ENCODE measurements at places on chromosomes 7 and 10.

GRCh38 chr7:30168835-30169573, 34.2 kb downstream of the MTURN start:
- DNase-seq, result no peak

DNA sequence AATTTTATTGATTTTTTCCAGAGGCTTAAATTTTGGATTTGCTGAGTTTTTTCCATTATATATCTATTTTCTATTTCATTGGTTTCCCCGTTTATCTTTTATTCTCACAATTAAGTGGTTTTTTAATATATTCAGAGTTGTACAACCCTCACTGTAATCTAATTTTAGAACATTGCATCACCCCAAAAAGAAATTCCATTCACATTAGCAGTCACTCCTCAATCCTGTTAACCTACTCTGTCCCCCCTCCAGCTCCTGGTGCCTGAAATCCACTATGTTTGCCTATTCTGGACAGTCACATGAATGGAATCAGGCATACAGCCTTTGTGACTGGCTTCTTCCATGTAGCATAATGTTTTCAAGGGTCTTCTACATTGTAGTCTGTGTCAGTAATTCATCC, 55.8 kb upstream of the ITGA8 start:
- DNase-seq, result no peak

DNA sequence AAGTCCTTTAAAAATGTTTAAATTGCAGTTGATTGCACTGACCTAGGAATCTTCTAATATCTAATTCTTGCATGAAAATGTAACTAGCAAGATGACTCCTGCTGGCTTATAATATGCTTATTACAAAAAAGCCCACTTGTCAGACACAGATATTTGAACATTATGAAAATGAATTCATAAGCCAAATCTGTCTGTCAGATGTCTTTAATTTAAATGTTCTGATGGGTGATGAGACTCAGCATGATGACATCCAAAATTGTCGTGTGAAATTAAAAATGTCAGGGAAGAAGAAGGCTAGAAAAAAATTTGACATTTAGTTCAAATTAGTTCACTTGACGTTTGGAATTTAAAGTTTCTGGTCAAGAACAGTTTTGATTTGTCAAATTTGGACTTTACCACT, 277.8 kb downstream of the PHF14 start:
- DNase-seq, result no peak

DNA sequence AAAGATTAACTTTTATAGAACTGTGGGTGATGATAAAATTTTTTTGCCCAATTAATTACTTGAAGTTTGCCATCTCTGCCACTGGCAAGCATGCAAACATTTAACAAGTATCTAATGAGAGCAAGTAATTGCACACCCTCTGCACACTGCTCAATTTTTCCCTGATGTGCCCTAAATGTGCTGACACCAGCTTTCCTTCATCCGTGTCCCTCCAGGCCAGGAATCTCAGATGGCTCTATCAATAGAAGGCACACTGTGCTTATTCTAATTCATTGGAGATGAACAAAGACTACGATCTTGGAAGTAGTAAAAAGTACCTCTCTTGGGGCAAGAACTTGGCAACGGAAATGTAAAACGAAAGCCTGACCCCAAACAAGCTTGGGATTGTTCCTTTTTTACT, 212.1 kb downstream of the GPR37 start:
- DNase-seq, result no peak

- no peak for DNase-seq
Observed at GRCh38 chr10:110980807-110981206, 61.4 kb downstream of the SHOC2 start.

GRCh38 chr10:97479939-97480338, 18.3 kb downstream of the MMS19 start:
- DNase-seq, result no peak

GRCh38 chr7:115293628-115294240, 371.8 kb downstream of the MDFIC start:
- DNase-seq, result no peak

DNA sequence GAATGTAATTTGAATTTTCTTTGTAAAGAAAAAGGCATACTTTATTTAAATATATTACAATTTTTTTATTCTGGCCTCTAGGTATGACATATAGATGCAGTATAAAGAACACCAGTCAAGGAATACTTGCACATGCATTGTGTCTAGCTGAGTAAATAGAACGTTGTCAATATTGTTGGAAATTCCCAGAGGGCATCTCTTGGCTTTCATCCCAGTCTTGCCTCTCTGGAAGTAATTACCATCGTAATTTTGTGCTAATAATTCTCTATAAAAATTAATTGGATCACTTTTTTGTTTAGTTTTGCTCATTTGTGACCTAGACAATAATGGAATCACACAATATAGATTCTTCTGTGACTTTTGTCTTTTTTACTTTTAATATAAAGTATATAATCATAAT, 1052.3 kb upstream of the CELF2 start:
- DNase-seq, result no peak

DNA sequence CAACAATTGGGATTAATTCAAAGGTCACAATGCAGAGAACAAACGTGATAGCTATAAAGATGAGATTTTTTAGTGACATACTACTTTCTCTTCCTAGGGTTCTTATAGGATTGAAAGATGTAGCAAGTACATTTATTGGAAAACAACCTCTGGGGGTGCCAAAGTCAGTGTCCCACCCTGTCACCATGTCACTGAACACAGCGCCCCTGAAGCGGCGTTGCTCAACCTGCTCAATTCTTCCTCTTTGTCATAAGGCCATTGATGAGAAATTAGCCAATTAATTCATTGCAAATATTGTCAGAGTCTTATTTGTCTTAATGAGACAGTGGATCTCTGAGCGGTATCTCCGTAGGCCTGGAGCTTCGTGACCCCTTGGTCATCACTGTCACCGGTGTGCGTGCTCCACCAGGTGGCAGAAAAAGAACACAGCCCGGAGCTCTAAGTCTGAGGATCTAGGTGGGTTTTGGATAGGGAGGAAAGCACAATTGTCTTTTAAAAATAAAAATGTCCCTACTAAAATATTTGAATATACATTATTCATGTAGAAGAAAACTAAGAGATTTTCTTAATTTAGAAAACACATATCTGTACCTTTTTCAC, 362.6 kb downstream of the PAXIP1 start:
- no peak for DNase-seq

GRCh38 chr10:45547207-45547606, 125.4 kb downstream of the ZFAND4 start:
- no peak for DNase-seq

DNA sequence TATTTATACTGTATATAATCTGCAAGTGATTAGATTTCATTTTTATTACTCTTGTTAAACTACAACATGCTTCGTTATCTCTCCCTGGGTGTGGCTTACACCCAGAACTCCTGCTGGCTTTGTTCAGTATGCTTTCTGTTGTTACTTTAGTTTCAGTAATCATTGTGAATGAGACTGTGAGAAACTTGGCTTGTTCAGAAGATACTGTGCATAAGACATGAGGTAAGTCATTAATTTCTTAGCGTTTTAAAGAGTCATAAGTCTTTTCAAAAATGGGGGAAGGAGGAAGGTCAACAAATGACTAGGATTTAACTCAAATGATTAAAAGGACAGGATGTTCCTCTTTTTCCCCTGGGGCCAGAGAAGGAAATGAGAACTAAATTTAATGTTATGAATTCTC, 11.6 kb upstream of the ADD3 start:
- DNase-seq, result peak; percentile 14

GRCh38 chr10:94200146-94200837, 162.4 kb downstream of the NOC3L start:
- DNase-seq, result no peak

GRCh38 chr7:112147793-112148361, 58.3 kb downstream of the DOCK4 start:
- no peak for DNase-seq

DNA sequence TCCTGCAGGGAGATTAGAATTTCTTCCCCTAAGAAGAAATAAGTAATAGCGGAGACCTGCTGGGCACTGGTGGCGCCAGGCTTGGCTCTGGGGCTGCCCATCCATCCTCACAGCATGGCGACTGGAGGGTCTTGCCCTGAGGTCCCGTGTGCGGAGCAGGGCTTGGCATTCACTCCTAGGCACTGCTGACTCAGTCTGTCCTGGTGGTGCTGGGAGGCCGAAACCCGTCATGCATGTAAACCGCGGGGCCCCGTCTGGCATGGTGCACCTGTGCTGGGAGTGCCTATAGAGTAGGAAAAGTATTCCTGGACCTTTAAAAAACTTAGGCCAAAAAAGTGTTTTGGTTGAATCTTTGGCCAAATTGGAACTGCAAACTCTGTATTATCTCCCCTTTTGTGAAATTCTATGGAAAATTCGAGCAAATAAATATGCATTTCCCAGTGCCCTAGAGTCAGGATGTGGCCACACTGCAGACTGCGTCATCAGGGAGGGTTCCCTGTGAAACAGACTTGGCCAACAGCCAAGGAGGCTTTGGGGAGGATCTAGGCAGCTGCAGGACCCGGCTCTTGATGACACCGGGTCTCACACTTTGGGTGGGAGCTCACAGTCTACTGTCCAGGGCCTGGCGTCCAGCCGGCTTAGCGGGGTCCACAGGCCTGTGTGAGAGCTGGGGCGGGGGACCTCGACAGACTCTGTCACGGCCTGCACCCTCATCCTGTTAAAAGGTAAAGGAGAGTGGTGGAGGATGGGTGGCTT, 122.3 kb downstream of the VIPR2 start:
- no peak for DNase-seq

GRCh38 chr7:13563680-13564079, 425.8 kb downstream of the ETV1 start:
- DNase-seq, result no peak

DNA sequence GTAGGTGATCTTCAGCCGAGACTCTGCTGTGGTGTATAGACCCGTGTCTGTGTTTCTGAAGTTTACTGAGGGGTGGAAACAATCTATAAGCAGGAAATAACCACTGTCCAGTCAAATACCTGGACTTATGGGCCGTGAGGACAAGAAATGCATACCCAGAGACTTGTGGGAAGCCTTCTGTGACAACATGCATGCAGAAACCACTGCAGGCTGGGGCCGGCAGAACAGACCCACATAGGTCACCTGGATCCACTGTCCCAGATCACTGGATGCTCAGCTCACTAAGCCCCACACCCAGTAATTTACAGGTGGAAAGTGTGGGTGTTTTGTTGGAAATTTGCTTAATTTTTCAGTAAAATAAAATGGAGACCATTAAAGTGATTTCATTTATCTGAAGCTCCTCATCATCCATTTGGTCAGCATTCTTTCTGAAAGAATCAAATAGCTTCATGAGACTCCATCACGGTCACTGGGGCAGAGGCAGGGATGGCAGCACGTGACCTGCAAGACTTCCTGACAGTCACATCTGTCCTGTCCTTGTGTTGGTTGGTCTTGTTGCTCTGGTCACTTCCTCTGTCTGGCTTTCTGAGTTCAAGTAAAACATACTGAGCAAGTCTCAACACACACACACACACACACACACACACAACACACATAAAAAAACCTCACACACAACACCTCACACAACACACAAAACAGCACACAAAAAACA, 108.3 kb downstream of the TNS3 start:
- no peak for DNase-seq

DNA sequence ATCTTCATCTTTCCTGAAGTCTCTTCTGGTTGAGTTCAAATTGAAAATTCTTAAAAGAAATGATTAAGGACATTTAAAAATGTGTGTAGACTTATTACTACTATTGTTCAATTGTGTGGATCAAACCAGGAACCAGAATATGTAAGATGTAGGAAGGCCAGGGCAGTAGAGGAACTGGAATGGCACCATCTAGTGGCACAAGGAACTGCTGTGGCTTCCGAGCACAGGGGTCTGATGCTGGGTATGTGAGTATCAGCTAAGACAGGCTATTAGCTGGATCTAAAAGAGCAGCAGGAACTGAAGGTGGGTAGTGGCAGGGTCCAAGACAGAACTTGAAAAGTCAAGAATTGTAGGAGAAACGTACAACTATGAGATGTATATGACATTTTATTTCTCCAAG, 247.3 kb downstream of the SEMA3A start:
- peak; percentile 35 for DNase-seq

Measured in AML-193 (cell line).